ENCODE measurements at places on chromosomes 5 and 9.

DNA sequence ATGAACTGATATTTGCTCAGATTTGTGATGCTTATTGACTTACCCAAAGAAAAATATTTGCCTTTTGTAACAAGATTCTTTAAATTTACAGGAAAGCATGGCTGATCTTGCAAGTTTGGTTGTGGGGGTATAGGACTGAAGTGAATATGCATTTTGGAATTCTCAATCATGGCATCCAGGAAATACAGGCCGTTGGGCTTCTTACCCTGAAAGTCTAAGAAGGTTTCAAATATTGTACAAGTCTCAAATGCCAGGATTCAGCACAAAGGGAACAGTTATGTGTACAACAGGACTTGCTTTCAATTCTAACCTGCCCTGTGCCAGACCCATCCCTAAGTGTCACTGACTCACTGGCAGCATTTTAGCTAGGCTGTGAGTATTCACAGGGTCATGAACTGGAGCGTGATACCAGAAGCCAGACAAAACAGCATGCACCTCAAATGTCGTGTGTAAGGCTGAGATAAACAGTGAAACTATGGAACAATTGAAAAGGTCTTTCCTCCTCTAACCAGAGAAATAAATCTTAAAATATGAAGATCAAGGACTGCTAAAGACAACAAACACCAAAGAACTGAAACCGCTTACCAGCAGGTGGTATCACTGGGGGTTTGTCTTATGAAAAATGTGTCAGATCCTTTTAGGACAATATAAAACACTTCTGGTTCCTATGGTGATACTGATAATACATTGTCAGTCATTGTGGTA, 168.6 kb upstream of the RGMB start:
- no peak for DNase-seq

DNA sequence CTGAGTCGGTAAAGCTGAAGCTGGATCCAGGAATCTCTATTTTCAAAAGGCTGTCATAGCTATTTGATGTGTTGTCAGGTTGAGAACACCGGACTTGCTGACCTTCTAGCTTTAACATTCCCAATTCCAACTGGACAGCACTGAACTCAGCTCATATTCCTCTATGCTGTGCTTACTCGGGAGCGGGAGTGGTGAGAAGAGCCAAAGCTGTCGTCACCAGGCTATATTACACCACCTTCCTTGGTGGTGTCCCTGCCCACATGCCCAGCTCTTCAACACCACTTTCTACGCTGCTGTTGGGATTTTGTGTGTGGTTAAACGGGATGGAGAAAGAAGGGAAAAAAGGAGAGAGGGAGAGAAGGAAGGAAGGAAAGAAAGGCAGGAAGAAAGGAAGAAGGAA, 653.6 kb downstream of the RAB3C start:
- DNase-seq: no peak

DNA sequence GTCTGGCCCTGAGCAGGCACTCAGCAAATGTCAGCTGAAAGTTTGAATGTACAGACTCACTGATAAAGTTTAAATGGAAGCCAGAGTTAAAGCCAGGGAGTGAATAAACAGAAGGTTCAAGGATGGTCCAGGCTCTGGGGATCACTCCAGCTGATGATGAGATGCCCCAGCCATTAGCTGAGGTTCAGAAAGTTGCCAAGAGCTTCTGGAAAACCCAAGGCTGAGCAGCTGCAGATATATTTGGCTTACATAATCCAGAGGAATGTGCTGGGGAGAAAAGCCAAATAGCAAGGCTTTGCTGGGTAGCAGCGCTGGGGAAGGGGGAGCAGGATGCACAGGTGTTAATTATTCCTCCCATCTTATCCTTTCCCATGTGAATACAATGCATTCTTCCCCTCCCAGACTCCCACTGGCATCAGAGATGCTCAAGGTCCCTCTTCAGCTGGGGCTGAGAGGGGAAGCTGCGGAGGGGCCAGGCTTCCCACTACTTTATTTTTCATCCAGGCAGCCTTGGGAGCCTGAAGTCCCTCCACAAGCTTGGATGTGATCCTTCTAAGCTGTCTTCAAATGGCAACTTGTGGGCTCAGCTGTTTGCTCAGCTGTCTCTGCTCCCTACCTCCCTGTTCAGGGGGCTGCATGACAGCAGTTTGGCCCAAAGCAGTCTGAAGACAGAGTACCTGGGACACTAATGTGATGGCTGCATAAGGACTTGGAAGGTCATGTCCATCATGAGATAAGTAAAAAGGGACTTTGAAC, 341.2 kb downstream of the TRIM32 start:
- no peak for DNase-seq

GRCh38 chr5:128144491-128144890, 60.9 kb downstream of the SLC12A2 start:
- DNase-seq: no peak

DNA sequence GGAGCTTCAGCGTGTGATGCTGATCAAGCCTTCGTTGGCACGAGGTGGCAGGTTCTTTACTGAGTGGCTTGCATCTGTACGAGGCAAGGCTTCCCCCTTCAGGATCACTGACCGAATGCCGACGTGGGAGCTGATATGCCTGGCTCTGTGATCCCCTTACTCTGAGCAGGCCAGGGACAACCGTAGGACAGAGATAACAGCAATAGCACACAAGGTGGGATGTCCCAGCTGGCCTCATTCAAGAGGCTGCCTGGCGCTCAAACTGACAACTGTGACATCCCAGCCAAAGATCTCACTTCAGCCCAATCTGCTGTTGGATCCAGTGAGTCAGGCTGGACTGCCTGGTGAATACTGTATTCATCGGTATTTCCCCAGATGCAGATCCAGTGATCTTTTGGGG, 199.4 kb upstream of the PANK3 start:
- no peak for DNase-seq

DNA sequence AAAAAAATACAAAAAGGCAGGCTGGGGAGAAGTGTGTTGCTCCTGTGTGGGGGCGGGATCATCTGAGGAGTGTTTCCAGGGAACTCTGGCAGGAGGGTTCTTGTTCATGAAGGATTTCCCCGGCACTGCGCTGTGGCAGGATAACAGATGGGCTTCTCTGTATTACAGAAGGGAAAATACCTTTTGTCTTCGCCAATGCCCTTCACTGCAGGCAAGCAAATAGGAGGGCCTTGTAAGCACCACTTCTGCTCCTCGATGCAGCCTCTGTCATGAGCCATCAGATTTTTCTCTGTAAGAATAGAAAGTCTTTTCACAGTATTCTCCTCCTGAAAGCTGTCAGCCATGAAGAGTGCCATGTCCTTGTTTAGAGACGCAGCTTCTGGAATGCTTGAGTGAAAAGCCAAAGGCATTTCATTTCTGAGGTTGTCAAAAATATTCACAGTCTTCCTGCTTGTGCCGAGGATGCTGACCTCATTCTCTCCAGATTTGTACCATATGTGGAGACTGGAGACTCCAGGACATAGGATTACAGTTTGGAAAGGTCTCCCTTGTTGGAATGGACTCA, 294.0 kb downstream of the YTHDC2 start:
- no peak for DNase-seq

DNA sequence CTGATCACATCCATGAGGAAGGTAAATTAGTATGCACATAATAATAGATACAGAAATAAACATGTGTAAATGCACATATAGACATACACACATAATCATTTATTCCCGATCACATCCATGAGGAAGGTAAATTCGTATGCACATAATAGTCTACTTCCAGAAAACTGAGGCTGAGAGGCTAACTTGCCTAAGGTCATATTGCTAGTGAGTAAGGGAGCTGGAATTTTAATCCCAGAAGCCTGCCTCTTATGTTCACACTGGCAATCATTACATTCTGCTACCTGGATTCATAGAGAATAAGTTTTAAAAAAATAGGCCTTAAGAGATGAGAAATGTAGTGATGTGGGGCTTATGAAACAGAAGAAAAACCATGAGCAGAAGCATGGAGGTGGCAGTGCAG, 716.3 kb downstream of the BRINP1 start:
- DNase-seq: no peak

DNA sequence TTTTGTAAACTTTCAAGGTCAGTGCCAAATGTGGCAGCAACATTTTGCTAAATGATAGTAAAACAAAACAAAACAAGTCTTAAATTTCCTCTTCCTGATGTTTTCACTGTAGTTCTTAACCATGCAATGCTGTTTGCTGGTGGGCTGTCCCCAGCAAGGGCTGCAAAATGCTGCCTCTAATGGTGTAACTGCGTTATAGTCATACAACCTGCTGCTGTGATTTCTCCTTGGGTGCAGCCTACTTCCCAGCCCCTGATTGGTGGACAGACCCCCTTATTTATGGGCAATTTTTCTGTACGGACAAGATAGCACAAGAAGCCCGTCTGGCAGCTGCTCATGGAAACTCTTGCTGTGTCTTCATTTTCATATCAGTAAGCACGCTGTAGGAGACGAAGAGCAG, 26.6 kb upstream of the PIP5K1B start:
- no peak for DNase-seq

- no peak for DNase-seq
Observed at GRCh38 chr5:61182449-61182848, 20.2 kb upstream of the SMIM15 start.

GRCh38 chr5:180104168-180104530, 32.6 kb upstream of the RNF130 start:
- DNase-seq: no peak

DNA sequence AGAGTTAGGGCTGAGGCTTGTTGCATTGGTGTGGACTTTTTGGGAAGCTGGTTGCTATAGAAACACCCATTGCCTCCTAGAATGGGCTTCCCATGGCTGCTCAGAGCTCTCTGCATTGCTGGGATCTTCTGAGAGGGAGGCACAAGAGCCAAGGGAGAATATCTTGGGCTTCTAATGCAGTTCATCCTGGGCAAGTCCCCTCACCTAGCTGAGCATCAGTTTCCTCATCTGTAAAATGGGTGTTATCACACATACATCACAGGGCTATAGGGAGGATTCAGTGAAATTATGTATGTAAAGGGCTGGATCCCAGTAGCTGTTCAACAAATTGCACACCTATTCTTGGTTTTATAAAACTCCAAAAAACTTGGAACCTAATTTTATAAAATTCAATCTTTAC, 106.1 kb upstream of the ALDH1B1 start:
- no peak for DNase-seq

All from osteoblast (primary cell).